ENCODE measurements at places on chromosomes 7 and 10. TPM values are rescaled to one million over a fixed set of nuclear protein-coding genes. Genes with fewer than 3 reads are reported as not detected.

The KAZALD1 gene
- total RNA-seq, result 0.52 TPM

GRCh38 chr10:35639021-35639727, 2.9 kb downstream of the FZD8 start:
- no peak for DNase-seq
- H3K36me3 ChIP-seq, result no peaks in the 10 kb centered on the region
- peak overlapping the region; percentile 38 for H3K4me3 ChIP-seq
- no peak overlapping the region for H3K27ac ChIP-seq
- H3K4me1 ChIP-seq, result peaks cover 21% of the 10 kb centered on the region
- H3K27me3 ChIP-seq, result peaks cover 51% of the 10 kb centered on the region

GRCh38 chr7:134587750-134588149, 38.8 kb downstream of the AKR1B15 start:
- peaks cover 5% of the 10 kb centered on the region for H3K36me3 ChIP-seq
- peaks cover 14% of the 10 kb centered on the region for H3K27me3 ChIP-seq
- no peaks in the 10 kb centered on the region for H3K4me1 ChIP-seq
- no peak for DNase-seq
- no peak overlapping the region for H3K27ac ChIP-seq

The PNLIP gene
- not detected for total RNA-seq

The AMPH gene
- total RNA-seq, result 0.07 TPM

- H3K4me1 ChIP-seq, result no peaks in the 10 kb centered on the region
- no peak overlapping the region for H3K4me3 ChIP-seq
- H3K27me3 ChIP-seq, result no peaks in the 10 kb centered on the region
- H3K36me3 ChIP-seq, result peaks cover 54% of the 10 kb centered on the region
- no peak for DNase-seq
Measured at GRCh38 chr10:129628823-129629222, 161.8 kb downstream of the MGMT start.

The SDK1 gene
- total RNA-seq, result 2.0 TPM

All from activated naive CD4-positive, alpha-beta T cell treated with anti-CD3 and anti-CD28 coated beads for 36 hours (primary cell).